ENCODE measurements at places on chromosomes 5 and 9. TPM values are rescaled to one million over a fixed set of nuclear protein-coding genes. Genes with fewer than 3 reads are reported as not detected.

- DNase-seq: no peak
Measured at GRCh38 chr9:75389101-75389500, 300.8 kb downstream of the OSTF1 start.

DNA sequence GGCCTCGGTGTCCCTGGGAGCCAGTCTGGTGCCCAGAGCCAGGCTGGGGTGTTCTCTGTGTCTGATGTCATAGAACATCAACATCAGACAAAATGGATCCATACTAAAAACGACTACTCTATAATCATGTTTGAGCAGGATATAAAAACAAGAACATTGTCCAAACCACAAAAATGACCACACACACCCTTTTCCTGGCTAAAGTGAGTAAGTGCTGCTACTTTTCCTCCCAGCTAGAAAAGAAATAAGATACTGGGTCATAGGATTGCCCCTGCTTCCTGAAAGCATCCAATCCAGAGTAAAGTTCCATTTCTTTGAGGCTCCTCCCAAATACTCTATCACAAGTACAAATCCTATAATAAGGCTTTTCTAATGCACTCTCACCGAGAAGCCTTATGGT, 19.7 kb upstream of the TRAF1 start:
- no peak for DNase-seq

DNA sequence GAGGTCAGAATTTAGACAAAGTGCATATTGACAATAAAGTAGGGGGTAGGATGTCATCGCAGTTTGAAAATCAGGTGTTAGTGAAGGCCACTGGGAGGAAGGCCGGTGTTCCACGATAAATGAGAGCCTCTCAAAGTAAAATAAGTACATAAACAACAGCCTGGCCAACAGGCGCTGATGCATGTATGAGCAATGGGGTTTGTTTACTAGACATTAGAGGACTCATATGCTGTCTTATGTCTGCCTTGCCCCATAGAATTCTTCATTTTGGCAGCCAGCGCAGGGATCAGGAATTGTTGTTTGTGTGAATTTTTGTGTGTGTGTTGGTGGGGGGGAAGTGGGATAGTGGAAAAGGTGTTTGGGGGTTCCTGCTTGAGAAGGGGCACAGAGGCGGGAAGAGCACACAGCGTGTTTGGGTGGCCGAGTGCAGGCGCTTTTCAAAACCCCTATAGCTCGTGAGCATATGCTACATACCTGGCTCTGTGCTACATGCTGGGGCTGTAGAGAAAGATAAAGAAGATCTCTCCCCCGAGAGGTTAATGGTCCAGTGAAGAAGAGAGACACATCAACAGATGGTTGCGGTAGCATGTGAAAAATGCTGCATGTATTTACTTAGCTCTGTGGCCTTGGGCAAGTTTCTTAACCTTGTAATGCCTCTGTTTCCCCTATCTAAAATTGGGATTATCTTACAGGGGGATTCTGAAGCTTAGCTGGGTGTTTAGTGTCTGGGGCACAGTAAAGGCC, 11.5 kb downstream of the SNX30 start:
- no peak for DNase-seq

- no peak for DNase-seq
Measured at GRCh38 chr5:26009742-26010141, 1028.6 kb downstream of the CDH9 start.

GRCh38 chr5:170219615-170220014, 13.2 kb upstream of the C5orf58 start:
- peak; percentile 30 for DNase-seq

GRCh38 chr9:113153599-113153998, 2.8 kb downstream of the SLC31A2 start:
- DNase-seq: no peak

DNA sequence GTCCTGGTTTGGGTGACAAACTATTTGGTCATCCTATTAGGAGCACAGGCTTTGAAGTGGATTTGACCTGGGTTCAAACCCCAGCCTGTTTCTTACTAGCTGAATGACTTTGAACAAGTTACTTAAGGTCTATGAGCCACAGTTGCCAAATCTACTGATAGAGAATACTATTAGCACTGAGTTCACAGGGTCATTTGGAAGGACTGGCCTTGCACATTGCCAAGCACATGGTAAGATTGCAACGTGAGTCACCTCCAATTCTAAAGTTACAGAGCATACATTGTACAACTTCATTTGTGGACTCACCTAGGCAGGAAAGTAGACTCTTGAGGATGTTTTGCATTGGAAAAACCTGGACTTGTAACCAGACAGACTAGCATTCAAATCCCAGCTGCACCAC, 38.9 kb downstream of the MFAP3 start:
- no peak for DNase-seq

DNA sequence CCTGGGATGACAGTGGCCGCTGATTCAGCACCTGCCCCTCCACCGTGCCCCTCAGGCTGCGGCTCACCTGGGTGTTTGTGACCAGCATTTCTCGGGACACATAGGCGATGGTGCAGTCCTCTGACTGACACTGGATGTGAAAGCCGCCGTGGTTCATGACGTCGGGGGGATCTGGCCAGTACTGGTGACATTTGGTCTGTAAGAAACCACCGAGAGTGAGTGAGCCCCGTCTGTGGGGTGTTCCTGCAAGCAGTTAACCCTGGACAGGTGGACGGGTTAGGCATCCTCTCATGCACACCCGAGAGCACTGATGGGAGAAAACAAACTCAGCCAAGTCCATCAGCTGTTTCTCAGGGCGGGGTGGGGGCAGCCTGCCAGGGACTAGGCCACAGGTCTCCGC, 62.5 kb upstream of the EPB41L4B start:
- no peak for DNase-seq

DNA sequence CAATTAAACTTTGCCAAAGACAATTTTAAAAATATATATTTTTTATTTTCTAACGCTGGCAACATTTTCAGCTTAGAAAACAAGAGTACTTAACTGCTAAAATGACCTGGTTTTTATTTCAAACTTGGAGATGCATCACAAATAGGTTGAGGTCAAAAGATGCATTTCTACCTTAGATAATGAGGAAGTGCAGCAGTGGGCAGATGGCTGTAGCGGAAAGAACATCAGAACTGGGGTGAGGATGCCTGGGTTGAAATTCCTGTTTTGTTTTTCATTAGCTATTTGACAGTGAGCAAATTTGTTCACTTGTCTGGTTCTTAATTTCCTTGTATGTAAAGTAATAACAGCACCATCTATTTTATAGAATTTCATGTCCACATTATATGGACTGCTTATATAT, 524.8 kb upstream of the KLF4 start:
- DNase-seq: no peak

GRCh38 chr5:179307931-179308471, 37.3 kb downstream of the ADAMTS2 start:
- DNase-seq: no peak

- no peak for DNase-seq
Measured at GRCh38 chr5:159031513-159031912, 68.2 kb downstream of the EBF1 start.

GRCh38 chr5:92519811-92520632, 1061.0 kb downstream of the NR2F1-AS1 start:
- DNase-seq: no peak

DNA sequence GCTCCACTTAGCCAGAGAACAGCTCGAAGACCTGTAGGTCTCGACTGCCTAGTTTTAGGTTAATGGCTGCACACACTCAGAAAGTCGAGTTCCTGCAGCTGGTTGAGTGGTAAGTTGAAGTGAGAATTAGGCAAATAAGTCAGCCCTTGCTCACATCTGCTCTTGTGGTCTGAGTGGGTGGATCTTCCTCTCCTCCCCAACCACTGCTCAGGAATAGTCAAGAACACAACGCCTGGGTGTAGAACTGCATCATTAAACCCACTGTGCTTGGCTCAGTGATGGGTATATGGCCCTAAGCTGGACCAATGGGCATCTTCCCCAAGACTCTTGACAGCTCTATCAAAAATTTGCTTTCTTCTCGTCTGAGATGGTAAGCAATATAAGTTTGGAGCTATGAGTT, 20.9 kb upstream of the ADAM19 start:
- DNase-seq: no peak

DNA sequence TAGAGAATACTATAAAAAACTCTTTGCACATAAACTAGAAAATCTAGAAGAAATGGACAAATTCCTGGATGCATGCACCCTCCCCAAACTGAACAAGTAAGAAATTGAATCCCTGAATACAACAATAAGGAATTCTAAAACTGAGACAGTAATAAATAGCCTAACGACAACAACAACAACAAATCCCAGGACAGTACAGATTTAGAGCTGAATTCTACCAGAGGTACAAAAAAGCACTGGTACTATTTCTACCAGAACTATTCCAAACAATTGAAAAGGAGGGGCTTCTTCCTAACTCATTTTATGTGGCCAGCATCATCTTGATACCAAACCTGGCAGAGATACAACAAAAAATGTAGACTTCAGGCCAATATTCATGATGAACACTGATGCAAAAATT, 394.4 kb upstream of the RORB start:
- no peak for DNase-seq

- DNase-seq: no peak
Measured at GRCh38 chr5:140318792-140319191, 15.9 kb upstream of the PFDN1 start.

GRCh38 chr5:178214160-178214803, 9.9 kb downstream of the HNRNPAB start:
- DNase-seq: no peak

GRCh38 chr5:132132138-132132537, 58.5 kb downstream of the CSF2 start:
- no peak for DNase-seq

DNA sequence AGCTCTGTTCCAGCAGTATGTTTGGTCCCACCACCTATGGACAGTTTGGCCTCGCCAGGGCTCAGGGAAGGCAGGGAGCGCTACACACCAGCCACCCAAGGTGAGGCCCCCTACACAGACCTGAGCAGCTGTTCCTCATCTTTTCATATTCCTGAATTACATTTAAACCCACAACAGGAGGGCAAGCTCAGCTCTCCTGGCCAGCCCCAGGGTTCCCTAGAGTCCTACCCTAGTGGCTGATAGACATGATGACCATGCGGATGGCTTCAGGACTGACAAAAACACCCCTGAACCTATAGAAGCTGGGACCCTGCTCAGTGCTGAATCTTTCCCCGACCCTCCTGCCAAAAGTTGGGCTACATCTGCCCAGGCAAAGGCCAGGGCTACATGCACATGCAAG, 6.7 kb upstream of the FOXE1 start:
- no peak for DNase-seq

The MSMP gene
- polyA plus RNA-seq: not detected

The ARL14EPL gene
- not detected for polyA plus RNA-seq

The DND1 gene
- 0.21 TPM for polyA plus RNA-seq

The PTPN3 gene
- 1.4 TPM for polyA plus RNA-seq

The TMEM171 gene
- polyA plus RNA-seq: 5.3 TPM

The FAM169A gene
- polyA plus RNA-seq: 0.48 TPM

The PIP5KL1 gene
- 1.9 TPM for polyA plus RNA-seq

The GPRIN1 gene
- polyA plus RNA-seq: 1.9 TPM

The PCAT7 gene
- polyA plus RNA-seq: 0.04 TPM

The RRAGA gene
- 161 TPM for polyA plus RNA-seq

The RNF14 gene
- 27.2 TPM for polyA plus RNA-seq

The LCN10 gene
- polyA plus RNA-seq: not detected

The DOCK8 gene
- polyA plus RNA-seq: 0.07 TPM

Measured in BJ (cell line).